SK-N-SH (cell line): ENCODE measurements at places on chromosomes 1 and 21. TPM values are rescaled to one million over a fixed set of nuclear protein-coding genes. Genes with fewer than 3 reads are reported as not detected.
A peak's percentile ranks its signal among the peaks of the same experiment; 100 is the strongest.

Gene TRIM67
- polyA plus RNA-seq = not detected in 2 replicates

DNA sequence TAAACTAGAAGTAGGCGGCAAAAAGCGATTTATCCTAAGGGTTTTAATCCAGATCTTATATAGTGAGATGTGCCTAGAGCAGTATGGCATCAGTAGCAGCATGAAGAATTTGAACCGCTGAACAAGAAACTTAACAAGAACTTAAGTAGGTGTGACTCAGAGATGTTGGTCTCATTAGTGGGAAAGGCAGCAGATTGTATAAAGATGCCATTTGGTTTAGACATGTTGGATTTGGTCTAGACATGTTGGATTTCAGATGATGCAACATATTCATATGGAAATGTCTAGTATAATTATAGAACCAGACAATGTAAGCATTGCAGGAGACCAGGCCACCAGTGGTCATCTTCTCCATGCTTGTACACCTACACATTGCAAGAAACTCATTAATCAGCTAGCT is 42.1 kb upstream of the ZP4 start:
- H3K27ac ChIP-seq = no peak overlapping the region
- H3K4me1 ChIP-seq = no peaks in the 10 kb centered on the region
- no peak for DNase-seq

DNA sequence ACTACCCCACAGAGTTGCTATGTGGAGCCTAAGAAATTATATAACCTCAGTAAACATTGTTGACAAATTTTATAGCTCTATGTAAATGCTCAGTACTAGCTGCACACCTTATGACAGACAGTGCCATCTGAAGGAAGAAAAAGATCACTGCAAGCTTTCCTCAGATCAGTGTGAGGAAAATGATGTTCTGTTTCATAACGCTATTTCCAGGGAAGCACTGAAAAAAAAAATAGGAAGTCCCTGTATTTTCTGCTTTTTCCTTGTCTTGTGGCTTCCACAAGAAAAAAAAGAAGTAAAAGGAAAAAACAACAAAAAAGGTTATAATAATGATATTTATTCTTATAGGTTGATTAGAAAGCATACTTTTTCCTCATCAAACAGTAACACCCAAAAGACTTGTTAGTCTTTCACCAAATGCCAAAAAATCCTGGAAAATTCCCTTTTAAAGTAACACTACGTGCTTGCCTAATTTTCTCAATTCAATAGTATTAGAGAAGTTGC is 23.2 kb downstream of the LYST start:
- no peaks in the 10 kb centered on the region; the same call in none of the 2 replicates for H3K4me1 ChIP-seq
- H3K27me3 ChIP-seq = no peaks in the 10 kb centered on the region
- no peaks in the 10 kb centered on the region for H3K36me3 ChIP-seq
- DNase-seq = peak; percentile 40
- no peak overlapping the region for H3K4me3 ChIP-seq

GRCh38 chr21:38771536-38771935 is 34.2 kb upstream of the ETS2 start:
- peaks cover 38% of the 10 kb centered on the region for H3K4me1 ChIP-seq
- H3K27ac ChIP-seq = no peak overlapping the region
- no peaks in the 10 kb centered on the region for H3K36me3 ChIP-seq
- H3K27me3 ChIP-seq = no peaks in the 10 kb centered on the region

DNA sequence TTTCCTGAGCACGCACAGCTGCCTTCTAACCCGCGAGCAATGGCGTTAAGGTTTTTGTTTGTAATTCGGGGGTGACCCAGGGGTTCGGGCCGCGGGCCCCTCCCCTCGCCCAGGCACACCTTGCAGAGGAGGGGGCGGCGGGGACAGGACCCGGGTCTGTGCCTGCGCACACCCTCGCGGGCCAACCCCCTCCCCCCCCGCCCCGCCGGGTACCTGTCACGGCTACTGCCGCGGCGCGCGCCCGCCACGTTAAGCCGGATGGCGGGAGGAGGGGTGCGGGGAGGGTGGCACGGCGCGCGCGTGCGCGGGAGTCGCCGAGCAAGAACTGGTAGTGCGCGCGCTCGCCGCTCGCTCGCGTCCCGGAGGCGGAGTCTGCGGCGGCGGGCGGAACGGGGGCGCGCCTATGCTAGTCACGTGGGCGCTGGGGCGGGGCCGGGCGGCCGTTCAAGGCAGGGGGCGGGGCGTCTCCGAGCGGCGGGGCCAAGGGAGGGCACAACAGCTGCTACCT is at the start of gene TPTE:
TSS of gene TPTE (plus strand) at position 493 of the 508 bp plus-strand sequence. CDS start 17,141 bp downstream, outside the sequence.
- H3K4me1 ChIP-seq = no peaks in the 10 kb centered on the region
- DNase-seq = peak; percentile 6
- no peak within 1 kb of the TSS for H3K27ac ChIP-seq
- no peaks in the 10 kb centered on the region for H3K27me3 ChIP-seq
- H3K4me3 ChIP-seq = no peak within 1 kb of the TSS
- no peaks in the 10 kb centered on the region for H3K36me3 ChIP-seq

DNA sequence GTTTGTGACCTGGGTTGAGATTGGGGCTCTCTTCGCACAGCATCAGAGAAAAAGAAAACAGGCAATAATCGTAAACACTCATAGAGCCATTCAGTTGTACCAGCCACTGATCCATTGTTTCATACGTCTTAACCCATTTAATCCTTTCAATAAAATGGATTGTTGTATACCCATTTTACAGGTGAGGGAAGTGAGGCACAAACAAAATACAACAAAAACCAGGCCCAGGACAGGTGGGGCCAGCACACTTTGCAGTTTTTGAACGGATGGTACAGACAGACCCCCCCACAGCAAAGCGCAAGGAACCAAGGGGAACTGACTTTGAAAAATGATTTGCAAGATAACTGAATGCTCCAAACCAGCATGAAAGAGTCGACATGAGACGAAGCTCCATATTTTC is 4.3 kb upstream of the FHAD1 start:
- DNase-seq = no peak
- no peak overlapping the region for H3K4me3 ChIP-seq
- peaks cover 16% of the 10 kb centered on the region; the same call in 1 of the 2 replicates for H3K4me1 ChIP-seq

- no peak for DNase-seq
- no peak overlapping the region for H3K4me3 ChIP-seq
- peaks cover 8% of the 10 kb centered on the region for H3K4me1 ChIP-seq
- no peaks in the 10 kb centered on the region for H3K27me3 ChIP-seq
These were observed 90.2 kb upstream of the RUNX3 start for GRCh38 chr1:25020173-25020845.

DNA sequence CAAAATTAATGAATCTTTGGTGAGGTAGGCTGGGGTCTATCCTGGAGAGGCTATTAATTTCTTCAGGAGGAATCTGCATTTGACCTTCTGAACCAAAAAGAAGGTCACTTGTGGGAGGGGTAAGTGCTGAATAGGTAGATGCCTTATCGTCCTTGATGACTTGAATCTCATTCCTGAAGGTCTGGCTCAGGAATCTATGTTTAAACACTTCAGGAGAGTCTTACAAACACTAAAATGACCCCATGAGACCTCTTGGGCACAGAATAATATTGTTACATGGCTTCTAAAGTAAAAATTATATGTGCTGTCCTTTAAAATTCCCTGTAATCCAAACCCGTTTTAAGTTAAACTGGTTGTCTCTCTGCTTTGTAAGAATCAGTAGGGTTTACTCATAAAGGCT is 55.0 kb upstream of the FGGY start:
- no peaks in the 10 kb centered on the region for H3K4me1 ChIP-seq
- no peak overlapping the region for H3K27ac ChIP-seq
- no peak overlapping the region for H3K4me3 ChIP-seq
- no peaks in the 10 kb centered on the region for H3K27me3 ChIP-seq

- H3K4me3 ChIP-seq = no peak overlapping the region
- H3K27ac ChIP-seq = no peak overlapping the region
- H3K27me3 ChIP-seq = no peaks in the 10 kb centered on the region
- DNase-seq = no peak
- H3K36me3 ChIP-seq = peaks cover 8% of the 10 kb centered on the region
These were observed 6.0 kb upstream of the DARS2 start for GRCh38 chr1:173818459-173818858.

Gene GNG12
- 41.2 and 56.1 TPM in 2 replicates for polyA plus RNA-seq

DNA sequence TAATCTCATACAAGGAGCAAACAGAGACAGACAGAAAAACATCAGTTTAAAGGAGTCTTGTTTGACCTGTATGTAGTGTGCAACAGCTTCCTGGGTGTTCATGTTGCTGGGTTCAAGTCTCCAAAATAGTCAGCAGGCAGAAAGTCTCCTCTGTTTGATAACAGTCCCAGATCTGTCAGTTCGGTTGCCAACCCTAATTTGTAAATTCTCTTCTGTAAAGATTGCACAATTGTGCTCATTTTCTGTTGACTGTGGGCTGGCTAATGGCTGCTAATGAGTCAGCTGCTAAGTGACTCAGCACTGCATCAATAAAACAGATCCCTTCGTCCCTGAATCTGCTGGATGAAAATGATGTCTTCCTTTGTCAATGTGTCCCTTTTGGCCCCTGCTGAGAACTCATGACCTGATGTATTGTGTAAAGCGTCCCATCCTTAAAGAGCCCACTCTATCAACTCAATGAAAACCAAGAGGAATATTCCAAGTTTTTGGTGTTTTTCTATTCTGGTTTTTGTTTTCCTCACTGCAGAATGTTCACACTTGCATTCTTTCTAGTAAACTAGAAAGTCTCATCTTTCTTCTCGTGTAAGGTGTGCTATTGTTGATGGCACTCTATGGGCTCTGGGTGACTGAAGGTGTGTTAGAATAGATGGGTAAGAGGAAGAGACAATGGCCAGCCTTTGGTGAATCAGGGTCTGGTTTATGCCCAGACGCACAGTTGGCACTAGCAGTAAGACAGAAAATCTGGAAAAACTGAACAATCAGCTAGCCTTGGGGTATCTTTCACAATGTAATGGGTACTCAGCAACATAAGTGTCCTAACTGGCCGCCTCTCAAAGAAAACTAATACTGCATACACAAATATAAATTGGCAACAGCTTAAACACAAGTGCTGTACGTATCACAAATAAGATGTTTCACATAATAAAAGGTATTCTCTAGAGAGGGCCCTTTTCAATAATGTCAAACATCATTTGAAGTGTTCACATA is 75.1 kb upstream of the SIPA1L2 start:
- H3K27me3 ChIP-seq = no peaks in the 10 kb centered on the region
- H3K36me3 ChIP-seq = no peaks in the 10 kb centered on the region
- peak; percentile 19 for DNase-seq
- H3K4me3 ChIP-seq = no peak overlapping the region

Gene IL12RB2
- not detected in 2 replicates for polyA plus RNA-seq

GRCh38 chr1:12275370-12275769 is 45.5 kb downstream of the VPS13D start:
- H3K4me1 ChIP-seq = no peaks in the 10 kb centered on the region
- H3K27me3 ChIP-seq = no peaks in the 10 kb centered on the region
- H3K27ac ChIP-seq = no peak overlapping the region
- DNase-seq = peak; percentile 37
- H3K36me3 ChIP-seq = peaks cover 60% of the 10 kb centered on the region

GRCh38 chr1:29260531-29260930 is 24.2 kb downstream of the PTPRU start:
- H3K4me3 ChIP-seq = no peak overlapping the region
- no peaks in the 10 kb centered on the region for H3K36me3 ChIP-seq
- DNase-seq = no peak
- H3K4me1 ChIP-seq = peaks cover 18% of the 10 kb centered on the region; the same call in 1 of the 2 replicates
- no peaks in the 10 kb centered on the region for H3K27me3 ChIP-seq

DNA sequence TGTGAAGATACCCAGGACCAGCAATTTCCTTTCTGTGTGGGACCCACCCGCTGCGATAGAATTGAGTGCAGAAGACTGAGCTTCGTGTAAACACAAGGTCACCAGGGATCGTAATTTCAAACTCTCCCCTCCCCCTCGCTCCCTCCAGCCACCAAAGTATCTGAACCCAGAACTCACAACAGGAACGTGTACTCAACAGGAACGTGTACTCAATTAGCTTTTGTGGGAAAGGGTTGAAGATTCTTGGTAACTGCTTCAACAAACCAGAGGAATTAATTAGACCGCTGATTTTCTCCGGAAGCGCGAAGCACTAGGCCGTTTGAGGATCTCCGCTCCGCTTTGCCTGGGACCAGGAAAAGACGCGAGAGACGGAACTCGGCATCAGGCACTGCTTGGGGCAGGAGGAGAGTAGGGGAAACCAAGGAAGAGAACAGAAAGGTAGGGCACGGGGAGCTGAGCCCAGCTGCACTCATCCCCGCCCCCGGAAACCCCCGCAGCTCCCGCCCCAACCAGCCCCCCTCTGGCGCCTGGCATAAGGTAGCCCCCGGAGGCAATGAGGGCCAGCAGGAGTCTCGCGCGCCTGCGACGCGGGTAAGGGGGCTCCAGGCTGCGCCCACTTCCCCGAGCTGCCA is 453 bp downstream of the DRAM2 start:
- H3K36me3 ChIP-seq = peaks cover 25% of the 10 kb centered on the region
- peak; percentile 66 for DNase-seq
- H3K4me1 ChIP-seq = peaks cover 7% of the 10 kb centered on the region
- H3K27me3 ChIP-seq = no peaks in the 10 kb centered on the region
- H3K4me3 ChIP-seq = peak overlapping the region; percentile 89

DNA sequence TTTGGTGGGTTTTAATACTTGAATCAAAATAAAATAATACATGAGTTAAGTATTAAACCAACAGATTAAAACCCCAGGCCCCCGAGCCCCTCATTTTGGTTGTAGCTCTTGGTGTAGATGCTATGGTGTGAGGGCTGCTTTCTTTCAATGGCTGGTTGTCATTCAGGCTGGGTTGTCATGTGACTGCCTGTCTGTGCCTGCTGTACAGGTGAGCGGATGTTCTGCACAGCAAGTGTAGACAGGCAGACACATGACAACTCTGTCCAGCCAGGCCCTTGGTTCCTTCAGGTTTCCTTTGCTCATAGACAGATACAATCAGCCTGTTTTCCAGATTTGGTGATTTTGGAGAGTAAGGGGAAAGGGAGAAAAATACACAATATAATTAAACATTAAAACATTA is 281.9 kb upstream of the C1orf105 start:
- peaks cover 50% of the 10 kb centered on the region for H3K36me3 ChIP-seq
- H3K4me1 ChIP-seq = peaks cover 9% of the 10 kb centered on the region; the same call in 1 of the 2 replicates
- H3K27ac ChIP-seq = peak overlapping the region; percentile 52; the same call in 1 of the 2 replicates
- H3K27me3 ChIP-seq = no peaks in the 10 kb centered on the region
- DNase-seq = no peak
- no peak overlapping the region for H3K4me3 ChIP-seq

Gene KCNJ15
- 0.02 and 0.03 TPM in 2 replicates for polyA plus RNA-seq

DNA sequence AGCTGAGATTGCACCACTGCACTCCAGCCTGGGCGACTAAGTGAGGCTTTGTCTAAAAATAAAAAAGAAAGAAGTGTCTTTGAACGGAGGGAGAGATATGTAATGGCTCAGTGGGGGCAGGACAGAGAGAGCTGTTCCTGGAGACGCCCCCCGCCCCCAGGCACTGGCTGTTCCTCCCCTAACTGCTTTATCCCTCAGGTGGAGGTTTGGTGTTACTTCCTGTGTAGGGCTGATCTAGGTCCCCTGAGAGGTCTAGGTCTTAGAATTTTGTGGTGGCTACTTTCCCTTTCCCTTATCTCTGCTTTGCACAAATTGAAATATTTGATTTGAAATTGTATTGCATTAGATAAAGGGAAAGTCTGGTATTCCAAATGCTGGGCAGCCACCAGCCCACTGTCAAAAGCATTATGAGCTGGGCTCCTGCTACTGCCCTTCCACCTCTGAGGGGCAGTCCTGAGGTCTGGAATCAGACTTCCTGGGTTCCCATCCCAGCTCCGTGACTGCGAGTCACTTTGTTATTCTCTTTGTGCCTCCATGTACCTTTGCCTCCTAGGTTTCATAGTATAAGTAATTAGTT is 134.8 kb upstream of the KIF26B start:
- DNase-seq = peak; percentile 42
- H3K27me3 ChIP-seq = no peaks in the 10 kb centered on the region
- no peaks in the 10 kb centered on the region for H3K36me3 ChIP-seq
- no peaks in the 10 kb centered on the region for H3K4me1 ChIP-seq
- no peak overlapping the region for H3K4me3 ChIP-seq

Gene PAPPA2
- 0.02 and 0.03 TPM in 2 replicates for polyA plus RNA-seq
